ENCODE measurements at places on chromosomes 7 and 10. TPM values are rescaled to one million over a fixed set of nuclear protein-coding genes. Genes with fewer than 3 reads are reported as not detected.

The CCDC71L gene
- total RNA-seq: 6.0 TPM

The BUD31 gene
- 43.9 TPM for total RNA-seq

The DCLRE1A gene
- 5.1 TPM for total RNA-seq

The KDM7A gene
- 8.2 TPM for total RNA-seq

The GTPBP4 gene
- 33.8 TPM for total RNA-seq

The ACTR3C gene
- total RNA-seq: 5.1 TPM

The GRID1 gene
- 1.6 TPM for total RNA-seq

The RADIL gene
- 4.5 TPM for total RNA-seq

The SLC18A3 gene
- total RNA-seq: not detected

The CNNM2 gene
- 3.3 TPM for total RNA-seq

The ADAM8 gene
- 1.4 TPM for total RNA-seq

The BCL7B gene
- total RNA-seq: 82.9 TPM

The ASB4 gene
- 6.3 TPM for total RNA-seq

The POU6F2 gene
- 0.44 TPM for total RNA-seq

The RFC2 gene
- 8.7 TPM for total RNA-seq

The MDFIC gene
- total RNA-seq: 26.5 TPM

All from left ventricle myocardium inferior (tissue), 1 donor.